ENCODE measurements at places on chromosomes 6 and 20.

GRCh38 chr6:24953726-24954125 lies 18.0 kb upstream of the RIPOR2 start:
- ATAC-seq = no peak

- no peak for ATAC-seq
Measured at GRCh38 chr6:100161782-100162365, 167.9 kb upstream of the MCHR2 start.

- peak; percentile 76 for ATAC-seq
Measured at GRCh38 chr6:45697605-45698004, 318.1 kb downstream of the CLIC5 start.

DNA sequence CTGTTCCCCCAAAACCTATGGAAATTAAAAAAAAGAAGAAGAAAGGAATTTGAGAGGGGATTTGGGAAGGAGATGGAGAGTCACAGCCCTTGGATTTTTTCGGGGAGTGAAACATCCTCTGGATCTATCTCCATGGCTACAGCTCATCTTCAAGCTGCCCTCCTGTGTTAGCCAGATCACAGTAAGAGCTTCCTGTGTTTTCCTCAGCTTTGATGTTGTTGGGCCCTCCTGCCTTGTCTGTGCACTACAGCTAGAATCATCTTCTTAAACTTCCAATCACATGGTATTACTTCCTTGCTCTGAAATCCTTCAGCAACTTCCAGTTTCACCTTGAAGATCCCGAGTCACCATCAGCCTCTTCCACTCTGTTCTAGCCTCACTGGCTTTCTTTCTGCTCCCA lies 207.8 kb upstream of the ZFP64 start:
- ATAC-seq = no peak

Measured in SK-N-SH treated with all-trans-retinoic acid at 6 μM for 48 hours (cell line).